Cortex of kidney (tissue), 1 donor: ENCODE measurements at places on chromosomes 16 and 17.

DNA sequence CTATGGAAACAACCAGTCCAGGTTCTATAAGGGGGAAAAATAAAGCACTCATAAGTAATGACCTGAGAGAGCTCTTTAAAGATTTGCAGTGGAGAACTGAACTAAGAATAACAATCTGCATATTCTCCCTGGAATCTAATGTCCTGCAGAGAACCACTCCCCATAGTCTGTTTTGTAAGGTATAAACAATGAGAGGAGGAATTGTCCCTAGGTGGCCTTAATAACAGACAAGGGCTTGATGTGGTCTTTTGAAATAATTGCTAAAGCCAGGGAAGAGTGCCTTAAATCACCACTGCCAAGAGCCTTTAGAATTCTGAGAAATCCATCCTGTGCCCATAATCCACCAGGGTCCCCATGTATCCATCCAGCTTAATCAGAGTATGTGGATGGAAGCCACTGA is 106.3 kb downstream of the CDH11 start:
- DNase-seq: no peak

DNA sequence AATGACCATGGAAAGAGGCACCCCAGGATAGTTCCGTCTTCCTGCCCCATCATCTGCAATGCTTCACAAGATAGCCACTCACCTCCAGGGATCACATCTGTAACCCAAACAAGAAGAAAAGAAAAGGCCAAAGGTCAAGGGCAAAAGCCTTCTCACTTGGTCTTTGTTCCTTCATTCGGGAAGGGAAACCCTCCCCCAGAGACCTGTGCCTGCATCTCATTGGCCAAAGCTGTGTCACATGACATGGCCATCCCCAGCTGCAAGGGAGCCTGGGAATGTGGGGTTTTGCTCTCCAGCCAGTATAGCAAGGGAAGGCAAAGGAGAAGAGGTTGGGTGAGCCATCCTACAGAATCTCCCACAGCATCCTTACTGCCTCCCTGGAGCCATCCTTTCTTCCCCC is 47.9 kb downstream of the NOL11 start:
- no peak for DNase-seq

GRCh38 chr17:2770129-2770528 is 20.7 kb upstream of the CCDC92B start:
- DNase-seq: no peak

DNA sequence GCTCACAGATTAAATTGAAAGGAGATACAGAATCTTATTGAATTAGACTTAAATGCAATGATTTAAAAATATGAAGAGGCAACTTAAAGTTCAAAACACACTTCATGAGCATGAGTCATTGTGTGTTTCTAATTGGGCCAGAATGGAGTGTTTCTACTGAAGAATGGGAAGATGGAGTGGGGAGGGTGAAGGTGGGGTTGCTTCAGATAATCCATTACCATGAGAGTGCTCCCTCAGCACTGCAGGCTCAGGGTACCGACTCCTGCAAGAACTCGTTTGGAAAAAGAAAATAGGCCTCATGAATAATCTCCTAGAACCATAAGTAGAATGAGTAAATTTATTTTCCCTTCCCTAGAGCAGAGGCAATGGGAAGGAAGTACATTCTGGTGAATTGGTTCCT is 372.8 kb downstream of the TOX3 start:
- DNase-seq: no peak

DNA sequence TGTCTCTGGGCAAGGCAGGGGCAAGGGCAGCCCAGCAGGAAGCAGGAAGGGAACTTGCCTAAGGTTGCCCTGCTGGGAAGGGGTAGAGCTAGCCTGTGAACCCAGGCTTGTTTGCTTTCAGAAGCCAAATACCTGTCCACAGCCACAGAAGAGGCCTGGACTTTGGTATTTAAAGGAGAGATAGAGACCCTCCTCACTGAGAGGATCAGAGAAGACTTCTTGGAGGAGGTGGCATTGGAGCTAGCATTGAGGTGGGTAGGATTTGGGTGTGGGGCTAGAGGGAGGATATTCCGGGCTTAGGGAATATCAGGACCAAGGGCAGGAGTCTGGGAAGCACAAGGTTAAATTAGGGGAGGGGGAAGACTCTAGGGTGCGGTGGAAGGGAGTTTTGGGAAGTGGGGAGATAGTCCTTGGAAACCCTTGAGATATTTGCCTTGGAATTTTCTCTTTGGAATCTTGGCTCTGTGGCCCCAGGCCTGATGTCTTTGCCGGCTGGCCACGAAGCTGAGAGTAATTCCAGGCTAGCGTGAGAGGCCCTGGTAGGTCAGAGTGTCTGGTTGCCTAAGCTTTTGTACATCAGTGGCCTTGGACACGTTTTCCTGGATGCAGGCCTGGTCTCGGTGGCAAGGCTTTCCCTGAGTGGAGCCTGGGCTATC is 13.1 kb upstream of the ETV4 start:
- no peak for DNase-seq

- DNase-seq: no peak
These were observed 21.1 kb downstream of the NPTX1 start for GRCh38 chr17:80455336-80455710.

- DNase-seq: no peak
These were observed 26.1 kb upstream of the XPO6 start for GRCh38 chr16:28237754-28238357.

GRCh38 chr17:72724267-72724666 is 368.2 kb downstream of the SLC39A11 start:
- DNase-seq: no peak
